Left renal pelvis (tissue), 4 donors: ENCODE measurements at places on chromosomes 1 and 21.

- no peak for DNase-seq
Measured at GRCh38 chr1:1331068-1331965, at the start of gene TAS1R3. Gene TAS1R3 (plus strand): TSS chr1:1331280. CDS start chr1:1331346, 66 bp downstream.

DNA sequence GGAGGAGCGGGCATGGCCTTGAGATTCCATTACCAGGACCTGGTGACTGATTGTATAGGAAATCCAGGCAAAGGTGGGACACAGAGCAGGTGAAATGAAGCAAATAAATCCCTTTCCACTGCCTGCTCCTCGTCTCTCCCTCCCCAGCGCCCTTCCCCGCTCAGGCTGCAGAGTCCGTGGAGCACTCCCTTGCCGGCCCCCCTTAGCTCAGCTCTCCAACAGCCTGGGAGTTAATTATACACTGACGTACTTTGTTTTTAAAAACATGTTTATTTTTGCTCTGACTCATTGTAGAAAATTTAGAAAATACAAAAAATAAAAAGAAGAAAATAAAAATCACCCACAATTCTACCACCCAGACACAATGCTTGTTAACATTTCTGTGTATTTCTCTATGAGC, 61.7 kb downstream of the LGR6 start:
- DNase-seq = no peak

GRCh38 chr1:24362982-24363614, 43.9 kb downstream of the GRHL3 start:
- DNase-seq = no peak

DNA sequence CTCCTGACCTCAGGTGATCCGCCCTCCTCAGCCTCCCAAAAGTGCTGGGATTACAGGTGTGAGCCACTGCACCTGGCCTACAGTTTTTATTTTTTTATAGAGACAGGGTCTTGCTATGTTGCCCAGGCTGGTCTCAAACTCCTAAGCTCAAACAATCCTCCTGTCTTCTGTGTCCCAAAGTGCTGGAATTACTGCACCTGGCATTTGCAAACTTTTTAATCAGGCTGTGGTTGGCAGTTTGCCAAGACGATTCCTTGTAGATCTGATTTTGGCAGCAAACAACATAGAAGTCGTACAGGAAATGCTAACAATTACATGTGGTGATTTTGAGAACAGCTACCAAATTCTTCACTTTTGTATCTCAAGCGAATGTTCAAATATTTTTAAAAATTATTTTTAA, 10.1 kb downstream of the RBP7 start:
- no peak for DNase-seq

DNA sequence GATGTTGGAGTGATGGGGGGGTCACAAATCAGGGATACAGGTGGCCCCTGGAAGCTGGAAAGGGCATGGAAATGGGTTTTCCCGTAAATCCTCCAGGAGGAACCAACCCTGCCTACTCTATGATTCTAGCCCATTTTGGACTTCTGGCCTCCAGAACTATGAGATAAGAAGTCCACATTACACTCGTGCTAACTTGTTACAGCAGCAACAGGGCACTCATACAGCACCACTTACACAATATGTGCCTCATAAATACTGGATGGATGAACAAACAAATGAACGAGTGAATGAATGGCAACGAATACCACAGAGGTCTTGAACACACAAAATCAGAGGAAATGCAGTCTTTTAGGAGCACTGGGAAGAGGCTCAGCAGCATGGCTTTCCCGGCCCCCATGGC, 531.3 kb downstream of the NPHP4 start:
- DNase-seq = no peak

DNA sequence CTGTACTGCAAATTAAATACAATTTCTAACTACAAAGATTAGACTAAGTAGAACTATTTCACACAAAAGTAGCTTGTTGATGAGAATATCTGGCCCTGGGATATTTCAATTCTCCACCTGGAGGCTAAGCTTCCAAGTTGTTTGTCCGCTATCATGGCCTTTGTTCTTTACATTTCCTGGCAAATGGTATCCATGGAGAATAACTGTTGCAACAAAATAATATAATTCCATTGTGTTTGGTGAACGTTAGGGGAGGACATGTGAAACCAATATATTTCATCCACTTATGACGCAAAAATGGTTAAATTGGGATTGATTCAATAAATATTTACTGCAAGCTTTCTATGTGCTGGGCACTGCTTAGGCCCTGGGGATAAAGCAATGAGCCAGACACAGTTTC, 565.4 kb downstream of the PTPRC start:
- no peak for DNase-seq

GRCh38 chr1:212141404-212141803, 105.9 kb downstream of the DTL start:
- no peak for DNase-seq

DNA sequence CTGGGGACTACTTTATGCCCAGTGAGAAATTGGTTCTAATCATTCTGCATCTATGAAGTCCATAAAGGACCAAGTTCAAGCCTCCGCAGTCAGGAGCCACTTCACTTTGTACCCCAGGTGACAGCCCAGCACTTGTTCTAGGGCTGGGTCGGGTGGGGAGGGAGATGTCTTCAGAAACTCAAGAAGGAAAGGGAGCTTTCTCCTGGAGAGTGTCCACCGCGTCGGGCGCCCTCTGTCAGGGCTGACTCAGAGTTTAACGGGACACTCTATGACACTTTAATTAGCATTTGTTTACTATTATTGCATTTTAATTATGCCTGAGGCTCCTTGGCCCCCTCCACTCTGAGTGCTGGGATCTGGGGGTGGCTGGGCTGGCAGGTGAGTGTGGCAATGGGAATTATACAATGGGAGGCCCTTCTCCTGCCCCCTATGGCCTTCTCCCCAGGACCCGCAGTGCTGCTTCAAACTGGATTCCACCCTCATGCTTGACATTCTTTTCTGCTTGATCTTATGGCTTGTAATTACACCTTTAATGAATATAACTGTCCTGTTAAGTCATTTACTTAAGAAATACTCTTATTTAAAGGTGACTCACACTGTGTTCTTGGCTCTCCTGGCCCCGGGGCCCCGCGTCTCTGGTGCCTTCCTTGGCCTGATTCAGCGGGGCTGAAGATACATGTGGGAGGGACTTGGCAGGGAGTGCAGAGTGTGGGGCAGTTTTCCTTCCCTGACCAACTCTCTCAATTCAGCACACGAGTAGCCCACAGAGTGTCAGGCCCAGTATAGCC, 136.6 kb downstream of the PLXNA2 start:
- DNase-seq = no peak

DNA sequence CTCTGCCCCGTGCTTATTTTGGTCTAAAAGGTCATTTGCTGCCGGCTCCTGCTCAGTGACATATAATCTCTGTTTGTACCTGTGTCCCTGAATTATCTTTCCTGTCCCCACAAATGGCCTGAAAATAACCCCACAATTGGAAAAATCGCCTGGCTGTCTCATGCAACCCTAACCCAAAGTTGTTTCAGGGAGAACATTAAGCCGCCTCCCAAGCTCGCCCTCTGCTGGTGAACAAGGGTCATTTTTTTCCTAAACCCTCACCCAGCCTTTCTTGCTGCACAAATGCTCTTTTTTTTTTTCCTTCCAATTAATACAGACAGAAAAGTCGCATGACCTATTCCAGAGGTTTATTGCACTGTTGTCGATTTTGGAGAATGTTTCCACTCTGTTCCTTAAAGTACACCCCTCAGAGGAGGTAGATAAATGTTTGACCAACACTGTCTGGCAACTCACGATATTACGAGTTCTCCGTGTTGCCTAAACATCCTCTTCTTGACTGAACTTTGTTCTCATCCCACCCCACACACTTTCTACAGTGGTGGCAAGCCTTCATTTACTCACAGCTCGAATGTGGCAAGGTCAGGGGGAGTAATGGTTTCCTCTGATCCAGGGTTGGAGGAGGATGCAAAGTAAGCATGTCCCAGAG, 148.7 kb downstream of the ZZZ3 start:
- no peak for DNase-seq
